NCI-H510A treated with DMSO at 0.1 percent for 48 hours (cell line): ENCODE measurements at places on chromosomes 11 and 22.

DNA sequence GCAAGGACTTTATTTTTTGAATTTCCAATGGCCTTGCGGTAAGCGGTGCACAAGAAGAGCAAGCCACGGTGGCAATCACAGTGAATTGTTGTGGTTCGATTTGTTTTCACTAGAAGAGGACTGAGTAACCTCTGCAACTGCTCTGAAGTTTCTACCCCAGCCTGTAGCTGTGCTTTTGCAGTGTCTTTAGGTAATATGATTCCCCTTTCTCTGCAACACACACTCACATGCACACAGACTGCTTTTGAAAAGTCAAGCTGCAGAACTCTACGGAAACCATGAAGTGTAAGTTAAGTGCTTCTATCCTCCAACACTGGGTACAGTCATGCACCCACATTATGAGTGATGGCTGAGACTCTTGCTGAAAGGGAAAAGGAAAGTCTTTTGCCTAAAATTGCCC lies 38.4 kb downstream of the CD44 start:
- peak; percentile 57 for DNase-seq

DNA sequence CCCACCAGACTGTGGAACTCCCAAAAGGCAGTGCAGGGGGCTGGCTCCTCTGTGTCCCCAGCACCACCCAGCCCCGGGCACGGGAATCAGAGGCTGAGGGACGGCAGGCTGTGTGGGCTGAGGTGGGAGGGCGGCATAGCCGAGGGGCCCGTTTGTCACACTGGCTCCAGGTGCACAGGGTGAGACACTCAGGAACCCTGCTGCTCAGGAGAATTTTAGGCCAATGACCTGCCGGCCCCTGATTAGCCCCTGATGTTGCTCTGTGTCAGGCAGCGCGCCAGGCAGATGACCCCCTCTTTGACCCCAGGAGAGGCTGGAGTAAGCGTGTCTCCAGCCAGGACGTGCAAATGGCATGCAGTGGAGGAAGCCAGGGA lies 52.7 kb downstream of the RTL6 start:
- no peak for DNase-seq

- DNase-seq = no peak
Measured at GRCh38 chr22:33124471-33124870, 66.3 kb upstream of the SYN3 start.

GRCh38 chr22:35912658-35913057 lies 116.0 kb downstream of the RBFOX2 start:
- DNase-seq = no peak

DNA sequence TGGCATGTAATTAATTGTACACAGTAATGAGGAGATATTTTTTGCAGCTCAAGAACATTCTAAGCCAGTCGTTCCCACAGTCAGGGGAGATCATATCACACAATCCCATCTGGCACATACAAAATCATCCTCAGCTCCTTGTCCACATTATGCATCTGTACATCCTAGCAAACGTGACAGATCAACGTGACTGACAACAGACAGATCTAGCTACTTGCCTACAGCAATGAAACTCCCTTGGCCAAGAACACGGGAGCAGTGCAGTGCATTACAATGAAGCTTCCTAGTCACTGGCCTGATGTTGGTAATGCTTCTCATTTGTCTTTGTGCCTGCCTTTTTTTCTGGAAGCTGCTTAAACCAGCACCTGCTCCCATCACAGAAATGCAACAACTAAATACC lies 24.5 kb upstream of the GUCY1A2 start:
- no peak for DNase-seq

- no peak for DNase-seq
Measured at GRCh38 chr11:1762537-1763302, 1.0 kb downstream of the CTSD start.

GRCh38 chr11:84552791-84553190 lies 1074.4 kb downstream of the DLG2 start:
- DNase-seq = no peak

GRCh38 chr11:117679461-117679860 lies 117.6 kb downstream of the DSCAML1 start:
- no peak for DNase-seq

GRCh38 chr11:106271686-106272085 lies 194.2 kb downstream of the AASDHPPT start:
- DNase-seq = no peak

GRCh38 chr11:2409611-2410468 lies 9.3 kb downstream of the TSSC4 start:
- DNase-seq = no peak

- no peak for DNase-seq
Measured at GRCh38 chr11:27255447-27255828, 107.6 kb downstream of the CCDC34 start.

DNA sequence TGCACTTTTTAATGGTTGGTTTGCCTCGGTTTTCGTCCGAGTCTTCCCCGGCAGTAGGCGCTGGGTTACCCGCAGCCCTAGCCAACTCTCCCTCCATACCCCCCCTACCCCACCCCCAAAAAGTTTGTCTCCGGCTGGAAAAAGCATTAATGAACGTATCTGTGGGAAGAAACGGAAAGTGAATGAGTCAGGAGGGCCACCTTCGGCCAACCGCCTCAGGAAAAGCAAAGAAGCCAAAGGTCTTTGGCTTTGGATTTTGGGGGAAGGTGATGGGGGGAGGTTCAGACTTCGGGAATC lies 508 bp upstream of the FLI1 start:
- no peak for DNase-seq

DNA sequence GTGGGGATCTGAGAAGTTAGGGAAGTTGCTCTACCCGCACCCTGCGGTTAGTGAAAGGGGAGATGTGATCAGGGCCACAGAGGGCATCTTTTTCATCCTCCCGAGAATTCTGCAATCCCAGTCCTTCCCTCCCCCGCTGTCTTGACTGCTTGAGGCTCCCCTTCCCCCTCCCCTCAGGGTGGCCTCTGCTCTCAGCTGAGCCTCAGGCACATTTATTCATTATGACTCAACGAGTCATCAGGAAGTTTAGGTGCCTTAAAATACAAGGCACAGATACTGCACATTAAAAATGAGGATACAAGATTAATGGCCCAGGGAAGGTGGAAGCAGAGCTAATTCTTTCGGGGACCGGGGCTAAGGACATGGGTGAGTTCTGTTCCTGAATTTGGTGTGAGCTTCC lies 104.0 kb downstream of the CACNA1I start:
- no peak for DNase-seq

DNA sequence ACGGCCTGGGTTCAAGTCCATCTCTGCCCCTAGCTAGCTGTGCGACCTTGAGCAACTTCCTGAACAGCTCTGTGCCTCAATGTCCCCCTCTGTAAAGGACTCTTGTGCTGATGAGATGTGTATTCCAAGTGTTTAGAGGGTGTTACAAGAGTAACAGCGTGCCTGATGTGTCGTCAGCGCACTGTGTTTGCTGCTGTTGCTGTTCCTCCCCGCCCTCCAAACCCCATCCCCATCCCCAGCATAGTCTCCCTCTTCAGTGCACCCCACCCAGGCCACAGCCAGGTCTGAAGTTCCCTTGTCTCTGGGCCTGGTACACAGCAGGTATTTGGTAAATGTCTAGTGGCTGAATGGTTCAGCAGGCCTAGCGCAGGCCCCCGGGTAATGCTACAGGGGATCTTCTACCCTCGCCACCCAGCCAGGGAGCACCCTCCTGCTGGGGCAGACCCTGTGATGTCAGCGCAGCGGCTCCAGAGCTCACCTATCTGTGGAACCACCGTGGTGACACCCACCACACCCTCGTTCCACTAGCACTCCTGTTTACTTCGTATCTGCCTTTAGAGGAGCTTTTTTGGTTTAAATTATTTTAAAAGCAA lies 10.3 kb downstream of the CBX7 start:
- DNase-seq = no peak

DNA sequence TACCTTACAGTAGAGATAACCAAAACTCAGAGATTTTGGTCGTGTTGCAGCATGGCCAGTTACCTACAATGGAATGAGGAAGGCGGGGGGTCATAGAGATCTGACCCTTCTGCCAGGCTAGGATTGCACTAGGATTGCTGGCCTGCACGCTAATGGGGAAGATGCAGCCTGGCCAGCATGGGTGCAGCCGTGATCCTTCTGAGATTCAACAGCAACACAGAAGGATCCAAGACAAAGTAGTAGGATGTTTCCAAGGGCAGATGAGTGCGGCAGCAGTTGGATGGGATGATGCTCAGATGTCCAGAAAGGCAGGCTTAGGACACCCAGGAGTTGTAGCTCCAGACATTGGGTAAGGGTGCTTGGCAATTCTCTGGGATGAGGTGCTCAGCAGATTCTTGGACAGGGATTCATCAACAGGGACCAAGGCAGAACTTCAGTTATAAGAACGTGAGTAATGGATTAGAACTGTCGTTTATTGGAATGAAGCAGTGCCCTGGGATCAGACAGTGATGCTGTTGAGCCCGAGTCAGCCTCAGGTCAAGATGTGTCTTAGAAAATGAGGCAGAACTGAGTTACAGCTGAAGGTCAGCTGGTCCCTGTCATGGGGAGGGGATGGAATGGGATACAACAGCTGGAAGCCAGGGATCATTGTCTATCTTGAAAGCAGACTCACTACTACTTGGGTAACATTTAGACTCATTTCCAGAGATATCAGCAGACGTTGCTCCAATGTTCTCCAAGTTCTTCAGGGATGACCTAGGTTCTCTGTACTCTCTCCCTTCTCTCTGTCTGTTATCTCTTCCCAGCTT lies 71.0 kb downstream of the PARVA start:
- DNase-seq = no peak

DNA sequence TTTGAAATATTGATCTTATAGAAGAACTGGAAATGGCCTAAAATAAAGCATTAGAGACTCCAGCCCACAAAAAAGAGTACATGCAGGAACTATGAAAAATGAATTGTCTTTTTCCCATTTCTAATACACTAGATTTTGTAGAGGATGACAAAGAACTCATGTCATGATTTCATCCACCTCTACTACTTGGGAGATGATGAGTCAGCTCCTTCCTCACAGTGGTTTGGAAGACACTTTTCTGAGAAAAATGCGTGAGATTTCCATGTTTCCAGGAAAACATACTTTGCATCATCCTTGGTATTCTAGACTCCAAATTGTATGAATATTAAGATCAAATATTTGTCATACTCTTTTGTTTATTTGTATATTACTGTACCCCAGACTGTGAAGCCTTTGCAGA lies 500.5 kb downstream of the FAM181B start:
- no peak for DNase-seq

DNA sequence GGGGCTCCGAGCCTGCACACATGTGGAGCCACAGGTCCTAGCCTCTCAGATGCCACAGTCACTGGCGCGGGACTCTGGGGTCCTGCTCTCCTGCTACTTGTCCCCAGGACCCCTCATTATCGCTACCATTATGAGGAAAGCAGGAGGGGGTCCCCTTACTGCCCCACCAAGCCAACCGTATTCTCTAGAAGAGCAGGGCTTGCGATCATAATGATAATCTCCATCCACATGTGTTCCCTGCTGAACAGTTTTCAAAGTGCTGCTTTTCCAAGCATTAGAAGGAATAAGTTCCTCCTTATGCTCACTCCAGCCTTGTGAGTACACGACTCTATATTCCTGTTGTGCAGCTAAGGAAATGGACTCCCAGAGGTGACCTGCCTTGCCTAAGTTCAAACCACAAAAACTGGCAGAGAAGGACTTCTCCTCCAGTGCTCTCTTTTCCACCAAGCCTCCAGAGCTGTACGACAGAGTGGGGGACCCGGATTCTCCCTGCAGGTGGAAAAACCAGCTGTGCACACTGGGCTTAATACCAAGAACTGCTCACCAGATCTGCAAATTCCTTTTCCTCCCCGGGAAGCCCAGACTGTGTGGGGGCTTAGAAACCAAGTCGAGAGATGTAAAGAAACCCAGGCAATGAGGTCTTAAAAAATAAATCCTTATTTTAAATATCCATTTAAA lies 92.8 kb upstream of the DRD2 start:
- no peak for DNase-seq

- no peak for DNase-seq
Measured at GRCh38 chr11:1442163-1442562, 44.4 kb downstream of the MOB2 start.

GRCh38 chr22:43449205-43449830 lies 37.5 kb downstream of the MPPED1 start:
- DNase-seq = no peak

GRCh38 chr11:61416941-61417340 lies 12.8 kb downstream of the CPSF7 start:
- no peak for DNase-seq

DNA sequence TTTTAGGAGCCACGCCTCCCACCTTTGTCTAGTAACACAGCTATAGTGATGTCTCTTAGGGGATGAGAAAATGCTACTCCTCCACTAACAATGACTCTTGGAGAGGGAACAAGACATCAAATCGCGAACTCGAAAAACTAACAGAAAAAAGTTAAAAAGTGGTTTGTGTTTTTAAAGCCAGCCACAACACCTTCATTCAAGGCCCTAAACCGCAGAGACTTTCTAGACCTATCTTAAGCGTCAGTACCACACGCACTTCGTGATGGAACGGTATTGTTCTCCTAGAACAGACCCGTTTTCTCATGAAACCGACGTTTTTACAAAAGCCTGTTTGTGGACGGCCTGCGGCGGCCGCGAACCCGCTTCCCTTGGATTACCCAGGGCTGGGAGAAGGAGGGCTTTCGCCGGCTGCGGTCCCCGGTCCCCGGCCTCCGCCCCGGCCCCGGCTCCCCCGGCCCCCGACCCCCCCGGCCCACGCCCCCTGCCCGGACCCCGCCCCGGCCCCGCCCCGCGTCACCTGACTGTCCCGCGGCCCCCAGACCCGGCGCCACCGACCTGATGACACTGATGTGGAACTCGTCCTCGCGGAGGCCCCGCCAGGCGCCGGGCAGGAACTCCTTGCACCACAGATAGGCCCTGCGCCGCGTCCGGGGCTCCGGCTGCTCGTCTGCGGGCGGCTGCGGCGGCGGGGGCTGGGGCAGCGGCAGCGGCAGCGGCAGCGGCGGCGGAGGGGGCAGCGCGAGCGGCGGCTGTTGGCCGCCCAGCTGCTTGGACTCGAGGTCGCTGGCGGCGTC lies 718 bp downstream of the CHKA start:
- DNase-seq = peak; percentile 36

DNA sequence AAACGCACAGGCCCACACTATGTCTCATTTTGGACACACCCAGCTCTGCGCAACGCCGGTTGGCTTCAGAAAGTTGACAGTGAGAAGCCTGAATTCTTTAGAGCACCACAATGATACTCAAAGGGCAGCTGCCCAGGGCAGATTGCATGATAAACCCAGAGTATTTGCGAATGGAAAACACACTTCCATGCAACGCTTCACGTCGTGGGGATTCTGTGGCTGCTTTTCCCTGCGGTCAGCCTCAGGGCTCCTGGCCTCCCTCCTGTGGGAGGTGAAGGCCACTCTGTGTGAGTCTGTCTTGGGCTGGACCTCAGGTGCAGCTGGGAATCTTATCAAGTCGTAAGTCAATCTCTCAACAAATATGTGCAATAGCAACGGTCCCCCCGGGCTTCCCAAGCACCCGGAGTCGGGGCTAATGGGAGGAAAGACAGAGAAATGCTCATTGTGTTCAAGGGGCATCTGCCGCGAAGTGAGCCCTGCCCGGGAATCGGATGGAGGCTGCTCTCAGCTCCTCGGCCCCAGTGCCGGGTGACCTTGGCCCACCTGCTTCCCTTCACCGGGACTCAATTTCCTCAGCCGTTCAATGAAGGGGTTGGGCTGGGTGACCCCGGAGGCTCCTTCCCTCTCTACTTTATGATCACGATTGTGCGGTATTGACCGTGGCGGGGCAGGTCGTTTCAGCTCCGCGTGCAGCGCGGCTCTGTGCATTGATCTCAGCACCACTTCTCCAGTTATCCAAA lies 623.6 kb downstream of the BRD1 start:
- no peak for DNase-seq

GRCh38 chr11:77147668-77148321 lies 19.7 kb downstream of the MYO7A start:
- DNase-seq = no peak
